ENCODE measurements at places on chromosomes 12 and 14.

DNA sequence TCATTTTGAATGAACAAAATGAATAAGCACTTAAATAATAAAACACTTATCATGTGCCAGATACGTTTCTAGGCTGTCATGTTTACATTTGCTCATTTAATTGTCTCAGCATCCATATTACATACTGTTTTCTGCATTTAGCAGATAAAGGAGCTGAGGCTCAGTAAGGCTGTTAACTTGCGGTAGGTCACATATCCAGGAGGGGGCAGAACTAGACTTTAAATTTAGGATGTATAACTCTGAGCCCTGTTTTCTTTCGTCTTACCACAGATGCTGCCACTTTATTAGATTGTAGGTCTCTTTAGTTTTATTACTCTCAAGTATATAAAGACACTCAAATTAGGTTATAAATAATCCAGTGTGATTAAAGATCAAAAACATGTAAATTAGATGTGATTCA is 17.7 kb downstream of the IRAK4 start:
- DNase-seq: no peak

GRCh38 chr12:85923767-85924331 is 49.8 kb downstream of the NTS start:
- no peak for DNase-seq

GRCh38 chr14:60133487-60133886 is 31.7 kb downstream of the DHRS7 start:
- no peak for DNase-seq

DNA sequence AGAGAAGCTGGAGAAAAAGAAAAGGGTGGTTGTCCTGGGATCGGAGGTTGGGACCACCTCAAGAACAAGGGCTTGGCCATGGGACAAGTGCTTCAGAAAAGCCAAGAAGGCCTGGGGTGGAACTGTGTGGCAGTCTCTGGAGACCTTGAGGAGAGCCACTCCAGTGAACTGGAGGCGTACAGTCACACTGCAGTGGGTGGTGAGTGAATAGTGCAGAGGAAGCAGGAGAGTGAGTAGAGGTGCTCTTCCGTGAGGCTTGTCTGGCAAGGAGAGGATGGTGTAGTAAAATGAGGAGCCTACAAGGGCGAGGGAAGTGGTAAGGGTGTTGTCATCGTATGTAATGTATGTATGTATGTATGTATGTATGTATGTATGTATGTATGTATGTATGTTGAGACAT is 20.9 kb downstream of the RASSF3 start:
- no peak for DNase-seq

DNA sequence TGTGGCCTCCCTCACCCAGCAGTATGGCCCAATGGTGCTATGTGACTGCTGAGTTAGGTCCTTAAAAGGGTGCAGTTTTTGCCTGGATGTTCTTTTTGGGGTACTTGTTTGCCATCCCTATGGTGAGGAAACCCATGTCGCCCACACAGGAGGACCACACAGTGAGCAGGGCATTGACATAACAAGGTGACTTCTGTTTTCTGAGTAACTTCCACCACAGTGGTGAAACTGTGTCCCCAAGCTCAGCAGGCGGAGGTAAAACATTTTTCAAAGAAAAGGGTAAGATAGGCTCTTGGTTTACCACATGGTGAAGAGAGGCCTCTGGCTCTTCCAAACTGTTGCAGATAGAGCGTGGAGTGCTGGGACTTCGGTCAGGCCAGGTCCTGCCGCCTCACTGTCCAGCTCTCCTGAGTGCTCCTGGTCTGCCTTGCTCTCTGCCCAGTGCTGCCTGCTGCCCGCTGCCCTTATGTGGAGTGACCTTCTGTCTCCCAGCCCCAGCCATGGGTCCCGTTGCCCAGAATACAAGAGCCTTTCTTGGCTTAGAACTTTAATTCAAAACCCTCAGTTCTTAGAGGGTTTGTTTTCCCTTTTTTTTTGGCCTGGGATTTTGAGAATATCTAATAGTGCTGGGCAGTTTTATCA is 54.0 kb downstream of the TRAF3 start:
- DNase-seq: no peak

DNA sequence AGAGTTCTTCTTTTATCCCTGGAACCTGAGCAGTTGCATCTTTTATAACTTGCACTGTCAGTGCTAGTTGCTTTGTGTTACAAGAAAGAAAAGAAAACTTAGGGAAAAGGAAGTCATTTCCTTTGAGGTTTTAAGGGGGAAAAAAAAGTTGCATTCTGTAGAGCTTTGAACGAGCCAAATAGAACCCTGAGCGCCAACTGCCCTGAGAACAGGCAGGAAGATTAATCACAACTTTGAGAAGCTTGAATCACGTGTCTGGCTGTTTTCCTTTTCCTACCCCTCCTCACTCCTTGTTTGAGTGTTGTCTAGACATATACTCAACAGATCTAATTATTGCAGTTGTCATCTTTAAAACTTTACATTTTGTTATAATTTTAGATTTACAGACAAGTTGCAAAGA is 12.5 kb downstream of the PCNX1 start:
- no peak for DNase-seq

- DNase-seq: no peak
Observed at GRCh38 chr12:20220339-20220738, 148.0 kb upstream of the PDE3A start.

DNA sequence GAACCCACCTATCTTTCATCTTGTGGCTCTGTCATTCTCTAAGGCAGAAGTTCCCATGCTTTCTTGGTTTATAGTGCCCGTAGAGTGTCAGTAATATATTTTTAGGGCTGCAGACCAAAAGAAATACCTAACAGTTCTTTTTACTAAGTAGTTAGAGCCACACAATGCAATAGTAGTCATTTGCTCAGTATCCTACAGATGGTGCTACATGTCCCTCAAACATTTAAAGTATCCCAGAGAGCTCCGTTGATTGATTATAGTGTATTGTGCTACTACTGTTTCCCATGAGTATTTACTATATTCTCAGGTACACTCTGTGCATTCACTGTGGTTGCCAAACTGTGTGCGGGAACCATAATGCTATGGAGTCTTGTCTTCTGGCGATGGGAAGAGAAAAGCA is 4.7 kb upstream of the PLBD1 start:
- no peak for DNase-seq

GRCh38 chr12:106791531-106791930 is 17.0 kb downstream of the RIC8B start:
- no peak for DNase-seq

- DNase-seq: no peak
Observed at GRCh38 chr14:103518422-103519042, 4.1 kb downstream of the CKB start.

- DNase-seq: no peak
Observed at GRCh38 chr12:68743356-68743755, 2.6 kb upstream of the SLC35E3 start.

DNA sequence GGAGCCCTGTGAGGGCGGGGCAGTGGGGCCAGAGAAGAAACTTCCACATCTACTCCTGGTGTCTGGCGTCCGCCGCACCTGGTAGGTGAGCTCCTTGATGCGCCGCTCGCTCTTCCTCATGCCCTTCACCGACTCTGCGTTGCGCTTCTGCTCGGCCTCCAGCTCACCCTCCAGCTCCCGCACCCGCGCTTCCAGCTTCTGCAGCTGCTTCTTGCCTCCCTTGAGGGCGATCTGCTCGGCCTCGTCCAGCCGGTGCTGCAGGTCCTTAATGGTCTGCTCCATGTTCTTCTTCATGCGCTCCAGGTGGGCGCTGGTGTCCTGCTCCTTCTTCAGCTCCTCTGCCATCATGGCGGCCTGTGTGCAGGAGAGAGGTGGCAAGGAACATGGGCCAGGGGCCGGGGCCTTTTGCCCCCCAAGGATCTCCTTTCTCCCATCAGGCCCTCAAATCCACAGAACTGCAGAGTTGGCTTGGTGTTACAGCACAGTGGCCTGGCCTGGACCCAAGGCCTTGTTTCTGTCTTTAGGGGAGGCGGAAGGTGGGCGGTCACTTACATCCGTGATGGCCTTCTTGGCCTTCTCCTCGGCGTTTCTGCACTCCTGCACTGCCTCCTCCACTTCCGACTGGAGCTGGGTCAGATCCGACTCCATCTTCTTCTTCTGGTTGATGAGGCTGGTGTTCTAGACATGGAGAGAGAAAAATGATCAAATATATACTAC is 7.7 kb downstream of the CMTM5 start:
- no peak for DNase-seq

DNA sequence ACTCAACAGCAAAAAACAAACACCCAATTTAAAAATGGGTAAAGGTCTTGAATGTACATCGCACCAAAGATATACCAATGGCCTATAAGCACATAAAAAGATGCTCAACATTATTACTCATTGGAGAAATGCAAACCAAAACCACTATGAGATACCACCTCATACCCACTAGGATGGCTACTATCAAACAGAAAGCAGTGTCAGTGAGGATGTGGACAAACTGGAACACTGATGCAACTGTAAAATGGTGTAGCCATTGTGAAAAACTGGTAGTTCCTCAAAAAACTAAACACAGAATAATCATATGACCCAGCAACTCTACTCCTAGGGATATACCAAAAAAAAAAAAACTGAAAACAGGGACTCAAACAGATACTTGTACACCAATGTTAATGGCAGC is 49.3 kb downstream of the CDK17 start:
- DNase-seq: no peak
